ENCODE measurements at places on chromosomes 12 and 14.

DNA sequence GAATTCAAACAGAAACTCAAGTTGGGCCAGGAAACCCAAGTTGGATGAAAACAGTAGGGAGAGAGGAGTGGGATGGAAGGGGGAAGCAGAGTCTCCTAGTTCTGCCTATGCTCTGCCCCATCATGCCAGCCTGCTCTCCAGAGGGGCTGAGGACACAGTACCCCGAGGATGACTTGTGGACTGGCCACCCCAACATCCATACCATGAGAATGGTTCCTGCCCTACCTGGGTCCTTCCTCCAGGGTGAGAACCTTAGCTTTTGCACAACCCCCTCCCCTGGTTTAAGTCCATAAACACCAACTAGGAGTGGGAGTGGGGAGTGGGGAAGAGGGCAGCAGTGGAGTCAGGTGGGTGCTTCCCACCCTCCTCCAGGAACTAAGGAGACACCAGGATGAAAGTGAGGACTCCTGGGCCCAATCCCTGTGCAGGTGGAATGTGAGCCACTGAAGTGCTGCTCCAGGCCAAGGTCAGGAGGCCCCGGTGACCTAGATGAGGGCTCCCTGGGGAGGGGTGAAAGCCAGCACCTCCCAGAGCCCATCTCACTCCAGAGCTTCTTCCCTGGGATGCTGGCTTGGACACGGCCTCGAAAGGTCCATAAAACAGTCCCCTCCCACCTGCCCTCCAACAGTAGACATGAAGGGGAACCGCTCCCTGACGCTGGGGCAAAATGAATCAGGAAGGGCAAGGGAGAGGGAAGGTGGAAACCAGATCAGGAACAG is 6.6 kb downstream of the ZNF385A start:
- DNase-seq = no peak

DNA sequence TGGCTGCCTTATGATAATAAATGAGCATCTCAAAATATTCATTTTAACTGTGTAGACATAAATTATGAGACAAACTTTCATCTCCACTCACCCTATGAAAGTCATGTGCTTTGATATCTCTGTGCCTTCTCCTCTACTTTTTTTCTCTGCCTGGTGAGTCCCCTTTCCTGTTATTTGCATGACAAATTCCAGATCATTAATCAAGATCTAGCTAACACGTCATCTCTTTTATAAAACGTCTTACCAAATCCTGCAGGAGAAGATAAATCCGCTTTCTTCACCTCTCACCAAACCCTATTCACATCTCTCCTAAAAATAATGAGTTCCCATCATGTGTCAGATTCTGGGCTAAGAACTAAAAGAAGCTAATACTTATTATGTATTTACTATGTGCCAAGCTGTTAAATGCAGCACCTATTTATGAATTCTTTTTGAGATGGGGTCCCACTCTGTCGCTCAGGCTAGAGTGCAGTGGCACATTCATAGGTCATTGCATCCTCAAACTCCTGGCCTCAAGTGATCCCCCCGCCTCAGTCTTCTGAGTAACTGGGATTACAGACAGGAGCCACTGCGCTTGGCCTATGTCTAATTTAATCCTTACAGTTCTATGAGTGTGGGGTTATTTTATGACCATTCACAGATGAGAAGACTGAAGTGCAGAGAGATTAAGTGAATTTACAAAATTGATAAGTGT is 26.7 kb downstream of the SPX start:
- DNase-seq = no peak

DNA sequence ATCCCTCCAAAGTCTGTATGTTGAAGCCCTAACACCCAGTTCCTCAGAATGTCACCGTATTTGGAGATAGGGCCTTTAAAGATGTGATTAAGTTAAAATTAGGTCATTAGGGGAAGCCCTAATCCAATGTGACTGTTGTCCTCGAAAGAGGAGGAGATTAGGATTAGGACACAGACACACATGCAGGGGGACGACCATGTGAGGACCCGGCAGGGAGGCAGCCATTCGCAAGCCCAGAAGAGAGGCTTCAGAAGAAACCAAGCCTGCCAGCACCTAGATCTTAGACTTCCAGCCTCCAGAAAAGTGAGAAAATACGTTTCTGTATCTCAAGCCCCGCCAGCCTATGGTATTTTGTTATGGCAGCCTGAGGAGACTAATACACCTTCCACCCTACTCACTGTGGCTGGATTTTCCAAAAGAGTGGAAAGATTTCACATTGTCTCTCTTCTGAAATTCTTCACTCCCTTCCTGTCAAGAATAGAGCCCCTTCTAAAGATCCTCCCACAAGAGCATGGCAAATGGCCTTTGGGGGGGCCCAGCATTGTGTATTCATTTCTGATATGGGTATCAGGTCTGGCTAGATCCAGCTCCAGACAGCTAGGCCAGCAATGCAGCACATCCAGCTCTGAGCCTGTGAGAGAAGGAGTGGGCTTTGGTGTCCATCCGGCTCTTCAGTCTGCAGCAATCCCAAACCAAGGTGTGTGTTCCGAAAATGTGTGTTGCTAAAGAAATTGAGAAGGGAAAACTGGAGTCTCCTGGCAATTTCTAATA is 15.4 kb upstream of the UBC start:
- no peak for DNase-seq

GRCh38 chr12:104910196-104910840 is 47.8 kb downstream of the SLC41A2 start:
- DNase-seq = no peak

DNA sequence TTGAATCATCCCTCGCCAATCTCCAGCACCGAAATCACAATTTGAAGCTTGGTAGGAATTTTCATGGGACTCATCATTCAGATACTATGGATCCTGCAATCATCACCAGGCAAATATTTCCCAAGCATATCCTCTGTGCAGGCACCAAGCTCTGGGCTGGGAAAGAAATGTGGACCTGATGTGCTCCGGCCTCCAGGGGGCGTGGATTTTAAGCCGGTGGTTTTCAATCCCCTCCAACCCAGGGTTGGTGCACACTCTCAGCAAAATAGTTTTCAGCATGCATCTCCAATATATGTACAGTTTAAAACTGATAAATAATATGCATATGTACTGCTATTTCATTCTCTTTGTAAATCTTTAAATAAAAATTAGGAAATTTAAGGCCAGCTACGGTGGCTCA is 98.9 kb downstream of the RBM19 start:
- DNase-seq = no peak

DNA sequence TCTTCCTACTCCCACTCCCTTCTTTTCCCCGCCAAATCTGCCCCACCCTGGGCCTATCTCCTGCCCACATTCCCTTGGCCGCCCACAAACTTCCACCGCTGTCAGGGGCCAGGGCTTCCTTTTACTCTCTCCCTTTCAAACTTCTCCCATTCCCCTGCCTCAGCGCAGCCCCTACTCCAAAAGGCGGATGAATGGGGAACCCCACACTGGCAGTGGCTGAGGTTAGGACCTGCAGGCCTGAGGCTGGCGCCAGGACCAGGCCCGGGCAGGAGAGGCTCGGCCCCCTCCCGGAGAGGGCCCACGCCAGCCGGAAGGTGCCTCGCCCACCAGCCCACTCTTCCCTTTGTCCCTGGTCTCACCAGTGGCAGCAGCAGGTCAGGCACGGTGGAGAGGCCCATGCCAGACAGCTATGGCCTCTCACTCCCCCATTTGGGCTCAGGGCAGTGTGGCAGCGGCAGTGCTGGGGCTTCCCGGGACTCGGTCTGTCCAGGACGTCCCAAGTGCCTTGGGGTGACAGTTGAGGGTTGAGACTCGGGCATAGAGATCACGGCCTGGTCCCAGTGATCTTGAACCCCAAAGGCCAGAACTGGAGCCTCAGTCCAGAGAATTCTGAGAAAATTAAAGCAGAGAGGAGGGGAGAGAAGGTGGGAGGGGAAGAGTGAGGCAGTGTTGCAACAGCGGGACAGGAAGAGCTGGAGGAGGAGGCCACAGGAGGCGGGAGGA is at the start of gene TNFRSF1A:
Gene TNFRSF1A, minus strand, starts transcription at position 660 of the 723 bp plus-strand sequence. Its CDS starts 262 bp downstream, at position 398.
- DNase-seq = no peak

DNA sequence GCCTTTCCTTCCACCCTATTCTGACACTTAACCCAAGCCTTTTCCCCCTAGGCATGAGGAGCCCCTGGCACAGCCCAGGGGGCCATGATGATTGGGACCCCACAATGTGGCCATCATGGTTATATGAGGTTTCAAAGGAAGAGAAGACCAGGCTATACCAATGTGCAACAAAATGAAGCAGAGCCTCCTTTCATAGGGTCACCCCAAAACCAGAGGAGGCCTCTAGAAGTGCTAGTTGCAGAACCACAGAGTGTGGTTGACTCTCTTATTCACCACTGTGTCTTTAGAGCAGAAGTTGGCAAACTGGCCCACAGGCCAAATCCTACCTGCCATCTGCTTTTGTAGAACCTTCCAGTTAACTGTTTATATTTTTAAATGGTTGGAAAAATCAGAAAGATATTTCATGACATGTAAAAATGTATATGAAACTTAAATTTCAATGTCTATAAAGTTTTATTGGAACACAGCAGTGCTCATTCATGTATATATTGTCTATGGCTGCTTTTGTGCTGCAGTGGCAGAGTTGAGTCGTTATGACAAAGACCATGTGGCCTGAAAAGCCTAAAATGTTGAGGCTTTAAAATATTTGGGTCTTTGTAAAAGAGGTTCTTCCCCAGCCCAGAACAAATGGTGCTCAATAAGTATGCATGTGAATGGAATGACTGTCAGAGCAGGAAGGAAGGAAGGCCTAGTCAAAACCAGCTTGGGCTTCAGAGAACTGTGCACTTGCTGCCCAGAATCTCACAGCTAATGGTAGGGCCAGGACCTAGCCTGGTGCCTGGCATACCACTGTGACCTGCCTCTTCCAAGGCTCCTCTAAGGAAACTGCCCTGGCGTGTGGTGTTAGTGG is 49.2 kb downstream of the SUSD6 start:
- DNase-seq = no peak

GRCh38 chr12:92703786-92704185 is 997 bp downstream of the PLEKHG7 start:
- no peak for DNase-seq

- DNase-seq = no peak
Measured at GRCh38 chr12:48875944-48876515, 10.4 kb upstream of the RND1 start.

DNA sequence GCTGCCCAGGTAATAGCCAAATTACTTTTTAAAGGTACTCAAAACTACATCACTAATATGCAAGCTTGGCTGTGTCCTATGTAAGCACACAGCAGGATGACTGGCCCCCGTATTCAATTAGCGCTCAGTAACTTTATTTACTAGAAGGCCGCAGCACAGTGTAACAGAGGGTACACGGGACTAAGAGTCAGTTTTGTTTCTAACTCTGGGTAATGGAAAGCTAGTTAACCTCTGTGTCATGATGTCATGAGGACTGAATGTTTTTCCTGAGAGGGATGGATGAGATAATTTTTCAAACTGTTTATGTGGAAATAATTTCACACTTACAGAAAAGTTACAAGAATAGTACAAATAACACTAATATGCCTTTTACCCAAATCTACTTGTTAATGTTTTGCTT is 27.1 kb downstream of the GALNT4 start:
- DNase-seq = no peak

DNA sequence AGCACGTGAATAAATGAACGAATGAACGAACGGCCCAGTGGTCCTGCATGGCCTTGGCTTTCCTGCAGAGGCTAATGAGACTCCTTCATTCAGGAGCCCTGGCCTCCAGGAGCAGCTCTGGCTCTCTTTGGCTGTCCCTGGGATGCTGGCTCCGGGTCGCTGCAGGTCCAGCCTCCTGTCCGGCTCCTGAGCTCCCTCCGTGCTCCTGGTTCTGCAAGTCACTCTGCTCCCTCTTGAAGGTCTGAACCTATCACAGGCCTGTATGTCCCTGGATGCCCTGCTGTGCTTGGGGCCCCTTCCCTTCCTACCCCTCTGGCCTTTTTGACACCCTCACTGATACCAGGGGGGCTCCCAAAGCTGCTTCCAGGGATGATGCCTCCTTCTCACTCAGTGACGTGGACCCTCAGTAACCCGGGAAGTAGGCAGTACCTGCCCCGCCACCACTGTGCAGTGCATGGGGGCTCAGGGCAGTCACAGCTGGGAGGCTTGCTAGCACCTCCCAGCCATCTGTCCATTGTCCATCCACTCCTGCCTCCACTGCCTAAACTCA is 133.7 kb upstream of the C14orf180 start:
- DNase-seq = no peak

DNA sequence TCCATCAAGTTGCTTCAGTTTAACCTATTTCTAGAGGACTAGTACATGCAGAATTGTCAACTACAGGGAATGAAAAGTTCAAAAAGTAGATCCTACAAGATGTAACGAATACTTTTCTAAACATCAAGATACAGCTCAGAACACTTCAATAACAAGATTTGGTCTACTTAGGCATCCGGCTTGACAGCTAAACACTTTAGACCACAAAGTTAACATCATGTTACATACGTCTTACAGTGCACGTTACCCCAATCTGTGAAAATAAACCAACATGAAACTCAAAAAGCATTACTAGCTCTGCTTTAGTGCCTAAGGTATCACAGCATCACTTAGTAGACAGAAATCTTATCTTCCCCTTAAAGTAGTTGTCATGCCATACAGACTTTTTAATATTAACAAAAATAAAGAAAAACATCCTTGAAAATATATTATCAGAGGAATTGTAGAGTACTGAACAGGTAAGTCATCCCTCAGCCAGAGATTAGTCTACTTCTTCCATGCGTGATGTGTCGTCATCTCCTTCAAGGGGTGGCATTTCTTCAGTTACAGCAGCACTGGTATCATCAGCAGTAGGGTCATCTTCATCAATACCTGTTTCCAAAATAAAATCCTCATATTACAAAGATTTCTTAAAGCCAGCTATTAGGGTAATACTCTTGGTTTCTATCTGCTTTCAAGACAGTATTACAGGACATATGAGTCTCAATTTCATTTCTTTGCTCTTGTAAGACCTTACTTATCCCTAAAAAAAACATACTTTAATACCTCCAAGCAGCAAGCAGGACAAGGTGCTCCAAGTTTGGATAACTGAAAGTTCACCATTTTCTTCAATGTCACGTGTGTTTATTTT is 5.4 kb downstream of the HSP90AA1 start:
- no peak for DNase-seq

DNA sequence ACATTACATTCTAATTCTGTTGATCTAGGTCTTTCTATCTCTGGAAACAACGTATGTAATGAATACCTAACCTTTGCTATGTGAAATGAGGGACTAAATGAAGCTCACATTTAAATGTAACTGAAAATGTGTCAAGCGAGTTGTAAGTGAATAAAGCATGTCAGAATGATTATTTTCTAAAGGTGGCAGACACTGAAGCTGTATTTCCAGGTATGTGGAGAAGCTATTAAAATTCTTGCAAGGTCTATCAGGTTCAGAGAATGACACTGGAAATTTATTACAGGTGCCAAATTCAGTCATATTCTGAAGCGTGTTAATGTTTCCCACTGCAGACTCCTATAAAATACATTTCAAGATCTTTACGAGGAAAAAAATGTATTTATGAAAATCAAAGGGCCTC is 641.4 kb downstream of the RPS29 start:
- no peak for DNase-seq

DNA sequence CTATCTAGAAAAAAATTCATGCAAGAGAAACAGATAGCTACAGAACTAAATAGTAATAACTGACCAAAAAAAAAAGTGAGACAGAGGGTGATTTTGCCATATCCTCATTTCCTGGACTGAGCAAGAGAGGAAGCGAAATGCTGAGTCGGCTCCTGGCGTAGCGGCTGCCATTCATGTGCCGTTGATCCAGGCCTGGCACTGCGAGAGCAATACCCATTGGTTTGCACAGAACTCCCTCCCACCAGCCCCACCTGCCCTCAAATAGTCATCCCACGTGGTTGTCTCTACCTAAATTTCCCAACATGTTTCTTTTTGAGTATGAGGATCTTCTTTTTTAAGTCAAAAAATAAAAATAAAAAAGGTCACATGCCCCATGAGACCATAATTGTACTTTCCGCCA is 9.4 kb upstream of the WNT5B start:
- no peak for DNase-seq
